ENCODE measurements at places on chromosomes 2 and 18. TPM values are rescaled to one million over a fixed set of nuclear protein-coding genes. Genes with fewer than 3 reads are reported as not detected.

The KCNG3 gene
- not detected for total RNA-seq

The ANKRD62 gene
- not detected for total RNA-seq

The GTF2A1L gene
- total RNA-seq, result not detected

The CENPA gene
- total RNA-seq, result 0.23 TPM

The MAP3K20 gene
- 109 TPM for total RNA-seq

The LINC00305 gene
- not detected for total RNA-seq

The CFAP53 gene
- 0.39 TPM for total RNA-seq

The KIAA2012 gene
- not detected for total RNA-seq

The CNGA3 gene
- total RNA-seq, result not detected

The PAX3 gene
- total RNA-seq, result 0.60 TPM

The COL4A3 gene
- total RNA-seq, result 17.8 TPM

- no peaks in the 10 kb centered on the region for H3K27me3 ChIP-seq
- no peaks in the 10 kb centered on the region for H3K36me3 ChIP-seq
- H3K4me1 ChIP-seq, result peaks cover 7% of the 10 kb centered on the region
These were observed 14.8 kb upstream of the DTNA start for GRCh38 chr18:34695310-34695709.

DNA sequence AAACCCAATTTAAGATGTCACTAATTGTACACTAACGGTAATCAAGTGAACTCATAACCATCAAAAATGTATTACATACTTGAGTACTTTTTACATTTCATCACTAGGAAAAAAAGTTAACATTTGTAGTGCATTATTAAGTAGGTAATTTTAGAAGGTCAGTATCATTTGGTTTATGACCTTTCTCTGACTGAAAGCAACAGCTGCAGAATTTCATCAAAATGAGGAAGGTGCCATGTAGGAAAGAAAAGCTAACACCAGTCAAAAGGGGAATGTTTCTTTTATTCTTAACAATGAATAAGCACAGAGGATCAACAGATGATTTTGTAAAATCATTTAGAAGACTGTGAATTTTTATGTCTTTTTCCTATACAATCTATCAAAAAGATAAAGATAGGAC lies 79.0 kb downstream of the PIGN start:
- no peak overlapping the region for H3K4me3 ChIP-seq
- H3K36me3 ChIP-seq, result no peaks in the 10 kb centered on the region
- no peak for DNase-seq
- H3K4me1 ChIP-seq, result no peaks in the 10 kb centered on the region
- H3K27ac ChIP-seq, result no peak overlapping the region

GRCh38 chr18:60966876-60967275 lies 366.4 kb upstream of the CDH20 start:
- H3K36me3 ChIP-seq, result no peaks in the 10 kb centered on the region
- no peak overlapping the region for H3K4me3 ChIP-seq

- H3K27ac ChIP-seq, result no peak overlapping the region
- H3K4me3 ChIP-seq, result no peak overlapping the region
- no peaks in the 10 kb centered on the region for H3K4me1 ChIP-seq
- no peaks in the 10 kb centered on the region for H3K27me3 ChIP-seq
These were observed 316.8 kb downstream of the PAX3 start for GRCh38 chr2:221981912-221982470.

- no peaks in the 10 kb centered on the region for H3K27me3 ChIP-seq
- peak within 1 kb of the TSS; percentile 23 for H3K4me3 ChIP-seq
- no peak within 1 kb of the TSS for H3K27ac ChIP-seq
- no peak for DNase-seq
- no peaks in the 10 kb centered on the region for H3K36me3 ChIP-seq
- H3K4me1 ChIP-seq, result no peaks in the 10 kb centered on the region
These were observed at the start of gene ACOXL for GRCh38 chr2:110732422-110733413. TSS of gene ACOXL (plus strand) at chr2:110732573. CDS start at chr2:110768390, 35,817 bp downstream.

- H3K27ac ChIP-seq, result no peak overlapping the region
- H3K36me3 ChIP-seq, result no peaks in the 10 kb centered on the region
- DNase-seq, result no peak
- no peak overlapping the region for H3K4me3 ChIP-seq
These were observed 25.7 kb downstream of the PXDN start for GRCh38 chr2:1718339-1719220.

DNA sequence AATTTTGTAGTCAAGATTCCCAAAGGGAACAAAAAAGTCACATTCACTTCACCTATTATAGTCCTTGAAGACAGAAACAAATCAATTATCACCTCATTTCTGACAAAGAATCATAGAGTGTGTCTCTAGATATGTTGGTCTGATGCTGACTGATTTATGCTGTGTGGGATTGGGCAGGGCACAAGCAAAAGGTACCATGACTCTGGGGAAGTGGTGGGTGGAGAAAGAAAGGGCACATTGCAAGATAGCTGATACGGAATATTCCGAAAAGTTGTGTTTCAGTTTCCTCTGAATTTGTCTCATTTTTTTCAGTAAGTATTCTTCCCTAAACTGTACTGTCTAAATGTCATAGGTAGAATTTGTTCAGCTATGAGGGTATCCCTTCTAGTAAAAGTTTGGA lies 268.0 kb downstream of the MREG start:
- H3K4me1 ChIP-seq, result no peaks in the 10 kb centered on the region
- H3K36me3 ChIP-seq, result no peaks in the 10 kb centered on the region
- DNase-seq, result no peak
- H3K27me3 ChIP-seq, result no peaks in the 10 kb centered on the region
- H3K4me3 ChIP-seq, result no peak overlapping the region

DNA sequence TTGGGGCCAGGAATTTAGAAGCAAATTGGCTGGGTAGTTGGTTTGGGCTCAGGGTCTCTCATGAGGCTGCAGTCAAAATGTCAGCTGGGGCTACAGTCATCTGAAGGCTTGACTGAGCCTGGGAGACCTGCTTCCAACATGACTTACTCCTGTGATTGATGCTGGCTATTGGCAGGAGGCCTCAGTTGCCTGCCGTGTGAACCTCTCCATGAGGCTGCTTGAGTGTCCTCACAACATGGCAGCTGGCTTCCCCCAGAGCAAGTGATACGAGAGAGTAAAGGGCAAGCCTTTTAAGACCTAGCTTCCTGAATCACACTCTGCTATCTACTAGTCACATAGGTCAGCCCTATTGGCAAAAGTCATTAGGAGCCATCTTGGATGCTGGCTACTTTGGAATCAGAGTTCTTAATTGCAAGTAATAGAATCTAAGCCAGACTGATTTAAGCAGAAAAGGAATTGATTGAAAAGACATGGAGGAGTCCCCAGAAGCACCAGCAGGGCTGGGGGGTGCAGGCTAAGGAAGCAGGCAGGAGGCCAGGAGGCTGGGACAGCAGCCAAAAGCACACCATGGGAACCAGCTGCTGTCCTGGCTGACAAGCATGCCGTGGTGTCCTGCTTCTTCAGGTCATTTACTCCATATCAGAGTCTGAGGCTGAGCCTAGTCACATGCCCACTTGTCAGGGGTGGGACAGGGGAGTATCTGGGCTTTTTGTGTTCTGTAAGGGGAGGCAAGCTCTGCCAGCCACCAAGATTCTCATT lies 7.8 kb upstream of the GIGYF2 start:
- no peaks in the 10 kb centered on the region for H3K36me3 ChIP-seq
- H3K4me3 ChIP-seq, result no peak overlapping the region
- H3K27ac ChIP-seq, result no peak overlapping the region
- no peak for DNase-seq

- no peak overlapping the region for H3K4me3 ChIP-seq
- no peak for DNase-seq
- H3K4me1 ChIP-seq, result no peaks in the 10 kb centered on the region
- no peaks in the 10 kb centered on the region for H3K27me3 ChIP-seq
These were observed 49.3 kb upstream of the DNAJC10 start for GRCh38 chr2:182666674-182667314.

DNA sequence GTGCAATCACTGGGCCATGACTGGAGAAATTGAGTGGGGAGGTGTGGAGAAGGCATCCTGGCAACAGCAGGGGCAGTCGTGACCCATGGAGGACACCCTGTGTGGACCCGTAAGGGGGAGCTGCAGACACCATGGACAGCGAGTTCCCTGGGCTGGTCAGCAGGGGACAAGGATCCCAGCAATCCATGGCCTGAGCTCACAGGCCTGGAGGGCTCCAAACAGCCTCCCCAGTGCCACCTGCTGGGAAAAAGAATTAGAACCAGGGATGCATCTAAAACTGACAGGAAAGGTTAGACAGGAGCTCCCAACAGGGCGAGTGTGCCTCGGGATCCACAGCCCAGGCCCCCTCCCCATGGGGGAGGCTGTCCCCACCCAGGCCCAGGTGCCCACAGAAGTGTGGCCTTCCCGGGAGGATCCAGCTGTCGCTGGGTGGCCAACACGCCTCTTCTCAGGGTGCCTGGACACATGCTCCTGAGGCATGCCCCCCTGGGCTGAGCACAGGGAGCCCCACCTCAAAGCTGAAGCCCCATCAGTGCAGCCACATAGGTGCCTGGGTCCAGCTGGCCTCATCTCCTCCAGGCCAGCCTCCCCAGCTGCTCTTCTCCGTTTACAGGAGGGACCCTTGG lies 20.5 kb upstream of the KIF1A start:
- no peak for DNase-seq
- no peaks in the 10 kb centered on the region for H3K27me3 ChIP-seq
- no peak overlapping the region for H3K4me3 ChIP-seq
- no peaks in the 10 kb centered on the region for H3K4me1 ChIP-seq

GRCh38 chr2:233501198-233502076 lies 65.1 kb downstream of the USP40 start:
- no peak overlapping the region for H3K4me3 ChIP-seq
- DNase-seq, result no peak
- H3K27ac ChIP-seq, result no peak overlapping the region
- H3K36me3 ChIP-seq, result no peaks in the 10 kb centered on the region
- H3K4me1 ChIP-seq, result no peaks in the 10 kb centered on the region
- H3K27me3 ChIP-seq, result no peaks in the 10 kb centered on the region

GRCh38 chr2:1793868-1794445 lies 49.6 kb upstream of the PXDN start:
- H3K4me3 ChIP-seq, result no peak overlapping the region
- H3K27me3 ChIP-seq, result no peaks in the 10 kb centered on the region
- no peaks in the 10 kb centered on the region for H3K36me3 ChIP-seq
- H3K27ac ChIP-seq, result no peak overlapping the region

DNA sequence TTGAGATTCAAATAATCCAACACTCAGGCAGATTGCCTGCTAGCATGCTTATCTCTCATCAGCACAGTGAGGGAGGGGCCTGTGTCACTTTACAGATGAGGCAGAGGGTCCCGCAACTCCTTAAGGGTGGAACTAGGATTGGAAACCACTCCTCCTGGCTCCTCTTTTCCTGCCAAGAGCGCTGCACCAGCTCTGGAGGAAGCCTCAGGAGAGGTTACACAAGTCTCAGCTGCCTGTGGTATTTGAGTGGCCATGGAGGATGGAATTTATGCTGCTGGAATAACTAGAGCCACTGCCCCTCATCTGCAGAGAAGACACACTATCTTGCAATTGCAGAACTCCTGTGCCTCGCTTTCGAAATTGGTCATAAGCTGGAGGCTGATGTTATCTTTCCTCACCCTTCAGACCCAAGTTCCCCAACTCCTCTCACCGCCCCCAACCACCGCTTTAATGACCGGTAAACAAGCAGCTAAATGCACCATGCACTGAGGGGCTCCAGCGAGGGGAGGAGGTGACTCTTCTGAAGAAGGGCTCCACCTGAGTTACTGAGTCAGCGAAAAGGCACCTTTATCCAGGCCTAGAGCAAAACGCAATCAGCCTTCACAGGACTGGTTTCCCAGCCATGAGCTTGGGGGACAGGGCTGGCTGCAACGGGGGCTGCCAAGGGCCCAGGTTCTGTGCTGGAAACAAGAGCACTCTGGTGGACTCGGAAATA lies 245.8 kb downstream of the SOX11 start:
- no peak for DNase-seq
- no peak overlapping the region for H3K27ac ChIP-seq
- no peaks in the 10 kb centered on the region for H3K27me3 ChIP-seq
- H3K4me1 ChIP-seq, result no peaks in the 10 kb centered on the region

- H3K4me3 ChIP-seq, result no peak overlapping the region
- H3K27ac ChIP-seq, result no peak overlapping the region
- H3K36me3 ChIP-seq, result no peaks in the 10 kb centered on the region
These were observed 59.2 kb downstream of the INHBB start for GRCh38 chr2:120404941-120405758.

- H3K4me1 ChIP-seq, result peaks cover 3% of the 10 kb centered on the region
- no peaks in the 10 kb centered on the region for H3K27me3 ChIP-seq
- no peak overlapping the region for H3K27ac ChIP-seq
These were observed 34.2 kb downstream of the PLCL1 start for GRCh38 chr2:197838579-197838978.

- DNase-seq, result no peak
- H3K4me1 ChIP-seq, result no peaks in the 10 kb centered on the region
These were observed 120.9 kb upstream of the SMIM21 start for GRCh38 chr18:75548353-75548905.

DNA sequence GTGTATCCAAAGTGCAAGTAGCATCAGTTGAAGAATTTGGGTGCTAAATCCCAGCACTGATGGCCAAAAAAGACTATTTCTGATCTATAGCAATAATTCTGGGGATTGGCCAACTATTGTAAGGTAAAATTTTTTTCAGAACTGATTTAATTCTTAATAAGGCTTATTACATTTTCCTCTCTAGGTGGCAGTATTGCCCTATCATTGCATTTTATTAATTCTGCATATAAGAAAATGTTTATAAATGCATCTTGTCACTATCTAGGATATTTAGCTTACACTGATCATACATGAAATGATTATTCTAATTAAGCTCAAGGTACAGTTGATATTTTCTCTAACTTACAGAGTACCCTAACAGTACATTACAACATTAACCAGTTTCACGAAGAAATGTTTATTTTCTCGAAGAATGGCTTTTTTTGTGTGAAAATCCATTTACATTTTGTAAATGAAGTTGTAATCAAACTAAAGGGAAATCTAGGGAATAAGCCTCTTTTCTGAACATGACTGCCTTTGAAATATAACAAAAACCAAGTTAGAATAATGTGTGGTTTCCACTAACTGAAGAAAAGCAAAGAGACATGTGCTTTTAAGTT lies 11.0 kb downstream of the TTN start:
- H3K36me3 ChIP-seq, result no peaks in the 10 kb centered on the region
- DNase-seq, result no peak
- no peak overlapping the region for H3K4me3 ChIP-seq
- H3K27ac ChIP-seq, result no peak overlapping the region
- no peaks in the 10 kb centered on the region for H3K27me3 ChIP-seq
- H3K4me1 ChIP-seq, result no peaks in the 10 kb centered on the region

DNA sequence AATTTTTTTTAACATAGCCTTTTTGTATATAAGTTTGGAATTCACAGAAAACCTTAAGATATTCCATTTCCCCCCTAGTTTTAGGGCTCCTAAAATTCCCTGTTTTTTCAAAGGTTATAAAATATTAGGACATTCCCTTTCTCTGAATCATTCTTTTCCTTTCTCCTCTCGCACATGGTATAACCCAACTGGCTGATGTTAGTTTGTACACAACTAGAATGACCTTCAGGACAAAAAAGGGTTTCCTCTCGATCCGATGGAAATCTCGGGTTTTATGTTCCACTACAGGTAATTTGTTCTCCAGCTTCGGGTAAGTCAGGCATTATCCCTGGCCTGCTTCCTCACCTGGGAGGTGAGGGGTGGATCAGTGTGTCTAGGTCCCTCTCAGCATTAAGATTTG lies 215.1 kb downstream of the LDLRAD4 start:
- DNase-seq, result no peak
- no peak overlapping the region for H3K4me3 ChIP-seq
- H3K27me3 ChIP-seq, result no peaks in the 10 kb centered on the region
- H3K4me1 ChIP-seq, result peaks cover 3% of the 10 kb centered on the region
